ENCODE measurements at places on chromosomes 3 and 15.

GRCh38 chr3:155581579-155581978, 163.3 kb downstream of the PLCH1 start:
- peak; percentile 4 for DNase-seq

- no peak for DNase-seq
Measured at GRCh38 chr3:54653456-54654195, 274.2 kb downstream of the LRTM1 start.

GRCh38 chr3:152438181-152438580, 169.5 kb downstream of the MBNL1 start:
- no peak for DNase-seq

DNA sequence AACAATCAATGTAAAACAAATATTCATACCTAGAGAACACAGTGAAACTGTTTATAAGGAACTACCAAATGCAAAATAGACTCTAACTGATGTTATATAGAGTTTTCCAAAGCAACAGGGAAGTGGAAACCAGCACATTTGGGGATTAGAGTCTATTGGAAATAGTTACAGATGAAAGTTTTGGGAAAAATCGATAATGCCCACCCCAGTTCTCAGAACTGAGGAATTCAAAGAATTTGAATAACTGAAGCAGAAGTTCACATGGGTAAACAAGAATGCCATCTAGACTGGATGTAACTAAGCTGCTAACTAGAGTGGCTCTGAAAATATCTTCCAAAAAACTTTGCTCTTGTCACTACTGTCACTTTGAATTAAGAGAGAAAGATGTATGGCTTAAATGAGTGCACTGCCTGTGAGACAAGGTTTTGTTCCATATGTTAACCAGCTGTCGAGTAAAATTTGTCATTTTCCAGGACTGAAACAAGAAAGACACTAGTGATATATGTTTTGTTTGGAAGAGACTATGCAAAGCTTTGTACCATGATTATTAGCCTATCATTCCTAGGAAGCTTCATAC, 9.2 kb upstream of the DENND4A start:
- DNase-seq: no peak

GRCh38 chr3:18424729-18425640, at the start of gene SATB1:
TSS of gene SATB1 (minus strand) at chr3:18425339. CDS start at chr3:18420967, 4,372 bp downstream.
- DNase-seq: peak; percentile 62

Data from stimulated activated CD4-positive, alpha-beta T cell treated with anti-CD3 and anti-CD28 coated beads, Interleukin-1b, Interleukin-23, amount 100 ng/mL, for 48 hours (primary cell).